ENCODE measurements at places on chromosomes 2 and 18.

DNA sequence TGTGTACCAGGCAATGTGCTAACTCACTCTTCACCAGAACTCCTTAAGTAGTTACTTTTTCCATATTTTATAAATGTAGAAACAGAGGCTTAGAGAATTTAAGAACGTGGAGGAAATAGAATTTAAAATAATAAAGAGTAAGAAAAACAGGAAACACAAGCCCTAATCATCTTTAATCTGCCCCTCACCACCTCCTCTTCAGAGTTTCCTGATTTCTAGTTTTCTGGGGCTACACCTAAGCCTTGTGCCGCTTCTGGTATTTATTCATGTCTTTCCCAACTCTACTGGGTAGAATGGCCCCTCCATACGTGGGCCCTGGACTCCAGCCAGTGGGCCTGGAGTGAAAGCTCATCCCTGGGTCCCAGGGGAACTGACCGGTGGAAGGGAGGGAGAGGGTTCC lies 85.4 kb downstream of the RTN4 start:
- no peak for DNase-seq

- DNase-seq: no peak
Measured at GRCh38 chr2:195664528-195664927, 7.5 kb downstream of the SLC39A10 start.

- no peak for DNase-seq
Measured at GRCh38 chr2:8633186-8633734, 48.6 kb upstream of the ID2 start.

GRCh38 chr2:67038195-67038594 lies 358.9 kb upstream of the ETAA1 start:
- no peak for DNase-seq

DNA sequence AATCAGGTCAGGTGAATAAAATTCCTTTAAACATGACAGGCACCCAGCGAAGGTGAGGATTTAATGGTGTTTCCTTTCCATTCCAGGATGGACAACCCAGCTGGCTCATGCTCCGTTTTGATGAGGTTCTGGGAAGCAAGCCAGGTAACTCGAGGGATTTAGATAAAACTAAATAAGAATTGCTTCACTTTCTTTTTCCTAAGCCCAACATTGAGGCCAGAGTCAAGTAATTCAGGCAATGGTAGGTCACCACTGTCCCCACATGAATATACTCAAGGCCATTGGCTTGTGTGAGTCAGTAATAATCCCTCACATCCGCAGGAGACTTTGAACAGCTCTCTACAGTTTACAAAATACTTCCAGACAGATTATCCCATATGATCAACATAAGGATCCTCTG lies 16.2 kb upstream of the LRATD1 start:
- no peak for DNase-seq

- DNase-seq: no peak
Measured at GRCh38 chr18:11398625-11399024, 210.8 kb upstream of the SLC35G4 start.

GRCh38 chr2:239189711-239190131 lies 211.1 kb downstream of the HDAC4 start:
- no peak for DNase-seq

GRCh38 chr2:7552825-7553570 lies 635.8 kb downstream of the RNF144A start:
- DNase-seq: no peak

- DNase-seq: peak; percentile 64
Measured at GRCh38 chr2:28185891-28186290, 206.8 kb upstream of the FOSL2 start.

DNA sequence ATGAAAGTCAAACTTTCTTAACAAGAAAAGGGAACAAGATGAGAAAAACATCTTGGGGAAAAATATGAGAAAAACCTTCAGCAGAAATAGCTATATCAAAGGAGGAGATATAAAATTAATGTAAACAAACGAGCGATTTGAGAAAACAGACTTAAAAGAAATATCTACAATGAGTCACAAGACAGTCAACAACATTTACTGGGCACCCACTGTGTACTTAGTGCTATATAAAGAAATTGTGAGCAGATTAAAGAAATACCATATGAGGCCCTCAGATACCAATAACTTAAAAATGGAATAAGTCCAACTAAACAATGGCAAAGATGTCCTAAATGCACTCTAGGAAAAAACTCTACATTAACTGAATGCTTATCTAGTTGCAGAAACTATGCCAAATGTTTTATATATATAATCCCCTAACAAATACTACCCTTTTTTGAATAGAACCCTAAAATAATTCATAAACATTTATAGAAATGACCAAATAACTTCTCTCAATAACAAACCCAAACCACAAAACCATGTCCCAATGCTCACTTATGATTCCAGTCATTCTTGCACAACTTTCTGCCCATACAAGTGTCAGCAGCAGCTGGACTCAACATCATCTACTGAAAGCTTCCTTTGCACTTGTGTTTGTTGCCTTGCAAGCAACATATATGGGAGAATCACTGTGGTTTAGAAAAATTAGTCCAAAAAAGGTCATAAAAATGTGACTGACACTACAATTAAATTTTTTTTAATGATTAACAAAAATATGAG lies 83.5 kb downstream of the COBLL1 start:
- DNase-seq: peak; percentile 41

GRCh38 chr2:129646107-129646506 lies 333.4 kb upstream of the RAB6C start:
- no peak for DNase-seq

- peak; percentile 98 for DNase-seq
Measured at GRCh38 chr18:9827793-9828505, 57.8 kb upstream of the TXNDC2 start.

DNA sequence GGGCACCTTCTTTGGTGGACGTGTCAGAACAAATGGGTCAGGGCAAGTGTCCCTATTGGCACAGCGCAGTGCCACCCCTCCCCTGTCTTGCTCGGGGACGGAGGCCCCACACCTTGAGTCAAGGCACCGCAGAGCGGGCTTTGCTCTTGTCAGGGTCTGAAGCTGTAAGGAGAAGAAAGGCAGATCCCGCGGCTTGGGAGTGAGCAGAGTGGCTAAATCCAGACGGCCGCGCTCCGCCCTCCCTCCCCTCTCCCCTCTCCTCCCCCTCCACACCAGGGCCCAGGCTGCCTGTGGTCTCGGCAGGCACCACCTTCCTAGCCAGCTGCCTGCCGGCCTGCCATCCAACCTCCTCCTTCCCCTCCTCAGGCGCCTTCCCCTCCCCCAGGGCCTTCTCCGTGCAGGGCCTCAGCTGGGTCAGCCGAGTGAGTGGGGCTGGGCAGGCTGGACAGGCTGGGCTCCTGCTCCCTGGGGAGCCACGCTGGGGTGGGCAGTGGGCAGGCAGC lies 25.8 kb downstream of the SPEG start:
- peak; percentile 52 for DNase-seq

- no peak for DNase-seq
Measured at GRCh38 chr2:168805615-168806014, 3.2 kb downstream of the NOSTRIN start.

DNA sequence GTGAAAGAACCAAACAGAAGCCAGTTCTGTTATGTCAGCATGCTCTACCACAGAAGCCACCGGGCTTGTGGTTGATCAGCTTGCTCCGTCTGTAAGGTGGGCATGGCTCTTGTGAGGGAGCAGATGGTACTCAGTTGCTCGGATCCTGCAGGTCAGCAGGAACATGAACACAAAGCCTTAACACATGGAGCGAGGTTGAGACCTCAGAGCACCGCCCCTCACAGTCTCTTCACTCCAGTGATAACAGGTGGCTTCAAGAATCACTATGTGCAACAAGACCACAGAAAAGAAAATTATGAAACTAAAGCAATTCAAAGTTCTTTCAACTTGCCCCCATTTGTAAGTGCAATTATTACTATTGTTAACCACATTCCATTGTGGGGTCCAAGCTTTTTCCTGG lies 72.1 kb downstream of the OSBPL6 start:
- no peak for DNase-seq

DNA sequence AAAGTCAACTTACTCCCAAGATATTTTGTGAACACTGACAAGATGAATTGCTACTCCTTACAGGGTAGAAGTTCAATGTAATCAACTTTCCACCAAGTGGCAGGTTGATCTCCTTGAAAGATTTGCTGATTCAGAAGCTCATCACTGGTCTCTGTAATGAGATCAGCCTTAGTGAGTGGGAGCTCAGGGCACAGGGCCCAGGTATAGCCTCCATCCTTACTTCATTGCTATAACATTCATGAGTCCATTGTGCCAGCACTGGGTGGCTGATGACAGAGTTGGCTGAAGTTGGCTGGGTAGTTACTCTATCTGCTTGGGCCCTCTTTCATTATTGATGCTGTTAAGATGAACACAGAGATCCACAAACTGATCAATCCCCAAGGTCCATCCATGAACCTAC lies 379.0 kb downstream of the IRS1 start:
- no peak for DNase-seq

DNA sequence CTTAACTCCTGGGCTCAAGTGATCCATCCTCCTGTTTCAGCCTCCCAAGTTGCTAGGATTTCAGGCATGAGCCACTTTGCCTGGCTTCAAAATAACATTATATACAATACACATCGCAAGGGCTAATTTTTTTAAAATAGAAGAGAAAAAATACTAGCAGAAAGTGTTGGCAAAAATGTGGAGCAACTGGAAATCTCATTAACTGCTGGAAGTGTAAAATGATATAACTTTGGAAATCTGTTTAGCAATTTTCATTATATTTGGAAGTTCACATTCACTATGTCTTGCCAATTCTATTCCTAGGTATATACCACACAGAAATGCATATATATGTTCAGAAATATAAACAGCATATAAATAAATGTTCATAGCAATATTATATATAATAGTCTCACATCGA lies 55.1 kb upstream of the ZBTB14 start:
- no peak for DNase-seq

DNA sequence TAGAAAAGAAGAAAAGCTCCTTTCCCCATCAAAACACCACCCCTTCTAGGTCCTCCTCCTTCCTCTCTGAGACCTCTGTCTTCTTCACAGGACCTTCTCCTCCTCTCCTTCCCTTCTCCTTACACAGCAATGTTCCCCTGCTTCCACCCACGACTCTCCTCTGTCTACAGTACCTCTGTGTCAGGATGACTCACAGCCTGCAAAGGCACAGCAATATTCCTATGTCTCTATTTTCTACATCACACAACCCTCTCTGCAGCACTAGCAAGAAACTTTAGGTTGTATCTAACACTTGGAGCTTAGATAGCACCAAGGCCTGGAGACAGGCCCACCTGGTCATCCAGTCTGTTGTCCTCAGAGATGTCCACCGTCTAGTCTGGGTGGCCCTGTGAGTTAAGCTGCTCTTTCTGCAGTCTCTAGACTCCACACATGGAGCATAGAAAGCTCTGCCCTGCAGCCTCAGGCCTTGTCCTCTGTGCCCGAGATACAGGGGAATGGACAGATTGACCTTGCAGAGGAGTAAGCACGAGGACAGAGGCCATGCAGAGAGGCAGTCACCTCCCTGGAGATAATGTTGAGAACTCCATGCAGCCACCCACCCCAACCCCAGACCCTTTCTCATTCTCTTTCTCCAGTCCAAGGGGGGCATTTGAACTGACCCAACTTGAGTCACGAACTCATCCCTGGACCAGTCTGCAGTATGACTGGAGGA lies 212.0 kb downstream of the TNS1 start:
- DNase-seq: peak; percentile 54

DNA sequence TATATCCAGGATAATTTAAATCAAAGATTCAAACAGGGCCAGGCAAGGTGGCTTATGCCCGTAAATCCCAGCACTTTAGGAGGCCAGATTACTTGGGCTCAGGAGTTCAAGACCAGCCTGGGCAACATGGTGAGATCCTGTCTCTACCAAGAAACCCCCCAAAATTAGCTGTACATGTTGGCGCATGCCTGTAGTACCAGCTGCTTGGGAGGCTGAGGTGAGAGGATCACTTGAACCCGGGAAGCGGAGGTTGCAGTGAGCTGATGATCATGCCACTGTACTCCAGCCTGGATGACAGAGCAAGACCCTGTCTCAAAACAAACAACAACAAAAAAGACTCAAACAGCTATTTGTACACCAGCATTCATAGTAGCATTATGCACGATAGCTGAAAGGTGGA lies 9.2 kb downstream of the RAB10 start:
- no peak for DNase-seq

GRCh38 chr18:70578480-70578879 lies 289.6 kb downstream of the SOCS6 start:
- DNase-seq: no peak

DNA sequence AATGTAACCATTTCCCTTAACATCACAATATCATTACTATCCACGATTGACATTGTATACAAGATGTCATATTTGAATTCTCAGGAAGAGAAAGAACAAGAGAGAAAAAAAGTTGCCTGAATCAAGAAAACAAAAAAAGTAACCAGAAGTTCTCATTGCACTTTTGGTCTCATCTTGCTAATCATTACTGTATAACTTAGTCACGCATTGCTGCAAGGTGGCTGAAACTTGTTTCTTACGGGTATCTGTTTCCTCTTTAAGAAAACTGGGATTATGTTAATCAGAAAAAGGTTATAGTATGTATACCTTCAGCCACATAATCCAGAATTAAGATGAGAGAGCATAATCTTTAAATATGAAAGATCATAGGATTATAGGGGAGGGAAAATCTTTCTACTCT lies 639.7 kb upstream of the SYT4 start:
- no peak for DNase-seq

- DNase-seq: no peak
Measured at GRCh38 chr2:2149379-2149778, 181.7 kb downstream of the MYT1L start.

DNA sequence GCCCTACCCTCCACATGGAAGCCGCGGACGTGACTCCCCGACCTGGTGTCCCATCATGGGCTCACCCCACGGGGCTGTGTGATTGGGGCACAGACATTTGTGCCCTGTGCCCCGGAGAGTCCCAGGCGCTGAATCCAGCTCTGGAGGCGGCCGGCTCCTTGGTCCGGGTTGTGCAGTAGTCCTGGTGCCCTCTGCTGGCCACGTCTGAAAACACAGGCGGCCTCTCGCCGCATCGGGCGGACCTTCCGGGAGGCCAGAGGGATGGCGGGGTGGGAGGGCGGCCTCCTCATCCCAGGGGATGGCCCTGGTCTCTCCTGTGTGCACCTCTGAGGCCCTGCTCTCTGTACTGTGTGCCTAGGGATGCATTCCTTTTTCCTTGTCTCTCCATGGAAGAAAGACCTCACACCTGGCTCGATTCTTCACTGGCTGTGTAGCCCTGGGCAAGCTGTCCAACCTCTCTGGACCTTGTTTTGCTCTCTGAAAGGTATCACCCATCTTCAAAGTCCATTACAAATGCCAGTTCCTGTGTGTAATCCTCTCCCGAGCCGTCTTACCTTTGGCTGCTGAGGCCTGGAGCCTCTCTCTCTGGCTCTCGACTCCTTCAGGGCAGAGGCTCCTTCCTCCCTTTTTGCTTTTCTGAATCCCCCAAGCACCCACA lies 27.6 kb downstream of the CELF4 start:
- peak; percentile 55 for DNase-seq

Measured in HFFc6 (cell line).